Fibroblast of the aortic adventitia (primary cell): ENCODE measurements at places on chromosomes 12 and 14. TPM values are rescaled to one million over a fixed set of nuclear protein-coding genes. Genes with fewer than 3 reads are reported as not detected.

Gene KRT85
- total RNA-seq: not detected in 2 replicates

Gene RNF212B
- total RNA-seq: not detected in 2 replicates

Gene TRHDE
- 1.1 and 10.0 TPM in 2 replicates for total RNA-seq

Gene IKZF4
- 0.65 and 3.4 TPM in 2 replicates for total RNA-seq

GRCh38 chr14:103551338-103551762, 11.1 kb downstream of the BAG5 start:
- DNase-seq: no peak

- peak; percentile 73 for DNase-seq
Observed at GRCh38 chr14:20998674-20999366, at the start of gene SLC39A2. Gene SLC39A2 (plus strand): TSS chr14:20999293. CDS start chr14:20999447, 154 bp downstream.

GRCh38 chr12:2282318-2282717, 229.5 kb downstream of the CACNA1C start:
- no peak for DNase-seq

DNA sequence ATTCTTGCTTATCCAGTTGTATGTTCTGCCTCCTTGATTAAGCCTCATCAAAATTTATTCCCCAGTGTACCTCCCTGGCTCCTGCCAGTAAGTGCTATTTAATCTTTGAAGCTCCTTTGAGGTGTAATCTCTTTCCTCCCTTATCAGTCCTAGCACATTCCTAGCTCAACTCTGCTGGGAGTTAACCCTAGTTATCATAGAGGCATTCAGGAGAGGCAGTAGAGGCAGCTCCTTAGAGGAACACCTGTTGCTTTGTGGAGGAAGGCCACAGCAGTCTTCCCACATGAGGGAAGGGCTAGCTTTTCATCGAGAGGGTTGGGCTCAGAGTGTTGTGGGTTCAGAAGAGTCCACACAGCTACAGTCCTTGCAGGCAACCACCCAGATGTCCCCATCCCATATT, 182.4 kb upstream of the ARID2 start:
- DNase-seq: no peak

GRCh38 chr12:131815131-131815530, 13.1 kb upstream of the MMP17 start:
- no peak for DNase-seq

- DNase-seq: no peak
Observed at GRCh38 chr12:66879409-66879808, 200.5 kb upstream of the GRIP1 start.

- DNase-seq: peak; percentile 8
Observed at GRCh38 chr12:43988838-43989560, 153.1 kb downstream of the TMEM117 start.
